Immature natural killer cell (primary cell): ENCODE measurements at places on chromosomes 12 and 14.

DNA sequence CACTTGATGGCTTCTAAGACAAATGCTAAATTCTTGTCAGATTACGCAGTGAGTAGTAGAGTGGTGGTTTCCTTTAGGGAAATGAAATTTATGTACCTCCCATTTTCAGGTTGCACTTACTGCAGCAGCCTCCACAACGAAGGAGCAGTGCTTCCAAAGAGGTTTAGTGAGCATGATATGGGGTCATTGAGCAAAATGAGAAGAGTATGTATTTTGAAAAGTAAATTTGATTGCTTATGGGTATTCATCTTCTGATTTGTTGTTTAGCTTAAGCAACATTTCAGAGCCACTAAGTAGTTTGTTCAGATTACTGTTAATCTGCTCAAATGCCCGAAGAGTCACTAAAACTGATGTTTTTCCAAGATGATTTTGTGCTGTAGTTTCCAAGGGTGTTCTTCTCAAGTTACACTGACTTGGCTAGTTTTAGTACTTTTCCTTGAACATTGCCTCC is 493.6 kb downstream of the PCNX1 start:
- DNase-seq = no peak

GRCh38 chr12:62403031-62403430 is 63.6 kb upstream of the MON2 start:
- DNase-seq = no peak

- DNase-seq = peak; percentile 14
Observed at GRCh38 chr14:94548999-94549985, 11.9 kb upstream of the SERPINA4 start.

- no peak for DNase-seq
Observed at GRCh38 chr12:56161690-56162351, 3.7 kb downstream of the MYL6 start.

- DNase-seq = no peak
Observed at GRCh38 chr14:83632375-83632774, 1897.6 kb upstream of the FLRT2 start.
